ENCODE measurements at places on chromosomes 7 and 10.

- peak; percentile 50 for DNase-seq
Observed at GRCh38 chr10:122648599-122649428, 50.8 kb downstream of the C10orf120 start.

DNA sequence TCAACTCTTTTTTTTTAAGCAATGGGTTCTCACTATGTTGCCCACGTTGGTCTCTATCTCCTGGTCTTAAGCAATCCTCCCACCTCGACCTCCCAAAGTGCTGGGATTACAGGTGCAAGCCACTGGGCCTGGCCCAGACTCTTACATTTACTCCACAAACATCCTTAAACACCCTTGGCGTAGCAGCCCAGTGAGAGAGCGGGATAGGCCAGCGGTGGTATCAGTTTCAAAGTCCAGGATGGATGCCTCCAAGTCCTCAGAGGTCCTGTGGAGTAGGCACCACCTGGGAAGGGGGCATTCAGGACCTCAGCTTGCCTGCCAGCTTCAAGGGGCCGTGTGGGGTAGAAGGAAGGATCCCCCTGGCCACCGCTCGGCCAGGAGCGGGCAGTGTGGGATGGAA lies 18.1 kb upstream of the VPS37D start:
- no peak for DNase-seq

DNA sequence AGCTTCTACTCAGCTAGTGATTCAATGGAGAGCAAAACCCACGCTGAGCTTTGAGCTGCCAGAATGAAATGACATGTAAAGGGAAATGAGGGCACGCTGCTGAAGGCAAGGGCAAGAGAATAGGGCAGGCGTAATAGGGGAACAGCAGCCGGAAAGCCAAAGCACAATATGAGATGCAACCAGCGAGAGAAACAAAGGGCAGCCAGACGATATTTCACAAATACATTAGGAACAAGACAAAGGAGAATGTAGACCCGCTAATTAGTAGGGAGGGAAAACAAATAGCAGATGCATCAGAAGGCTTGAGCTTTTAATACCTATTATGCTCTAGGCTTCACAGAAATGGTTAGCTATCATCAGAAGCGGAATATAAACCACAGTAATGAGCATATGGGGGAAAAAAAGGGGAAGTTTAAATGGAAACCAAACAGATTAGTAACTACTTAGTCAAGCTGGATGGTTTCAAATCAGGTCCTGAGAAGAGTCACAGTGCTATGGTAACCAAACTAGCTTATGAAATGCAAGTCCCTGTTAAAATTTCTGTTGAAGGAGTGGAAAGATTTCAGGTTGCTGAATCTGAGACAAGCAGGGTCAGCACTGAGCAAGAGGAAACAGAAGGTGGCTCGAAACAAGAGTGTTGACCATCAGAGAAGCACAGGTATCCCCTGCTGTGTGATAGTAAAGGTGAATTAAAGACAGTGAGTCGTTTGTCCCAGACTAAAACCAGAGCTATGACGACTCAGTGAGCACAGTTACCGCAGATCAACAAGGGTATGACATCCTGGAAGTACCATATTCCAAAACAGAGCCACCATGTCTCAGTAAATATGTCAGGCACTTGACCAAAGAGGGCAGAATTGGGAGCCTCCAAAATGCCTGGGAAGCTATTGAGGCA lies 496.9 kb upstream of the CELF2 start:
- DNase-seq = no peak

- peak; percentile 60 for DNase-seq
Observed at GRCh38 chr10:86100581-86101061, 266.0 kb downstream of the GRID1 start.

DNA sequence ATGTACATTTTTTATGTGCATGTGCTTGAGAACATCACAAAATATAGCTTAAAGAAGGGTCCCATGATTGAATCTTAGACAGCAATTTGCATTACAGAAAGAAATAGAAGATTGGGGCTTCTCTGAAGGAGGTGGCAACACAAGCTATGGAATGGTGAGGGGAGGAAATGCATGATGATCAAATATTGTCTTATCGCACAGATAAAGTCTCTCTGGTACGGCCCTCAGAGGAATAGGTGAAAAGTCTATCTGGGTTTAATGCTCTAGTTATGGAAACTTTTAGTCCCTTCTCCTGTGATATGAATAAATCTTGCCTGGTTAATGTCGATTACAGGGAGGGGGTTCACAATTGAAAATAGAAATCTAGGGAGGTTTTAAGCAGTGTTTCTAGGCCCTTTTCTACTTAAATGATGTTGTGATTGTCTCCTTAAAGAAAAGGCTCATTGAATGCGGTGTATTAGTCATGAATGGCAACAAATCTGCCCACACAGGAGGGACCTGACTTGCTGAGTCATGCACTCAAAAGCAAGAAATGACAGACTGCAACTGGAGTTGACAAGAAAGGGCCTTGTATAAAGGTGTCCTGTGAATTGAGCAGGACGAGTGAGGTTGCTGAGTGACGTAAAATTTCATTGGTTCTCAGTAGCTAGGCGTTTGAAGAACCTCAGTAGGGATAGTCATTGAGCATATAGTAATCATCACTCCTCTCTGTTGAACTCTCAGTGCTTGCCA lies 133.4 kb upstream of the CSTF2T start:
- peak; percentile 57 for DNase-seq

GRCh38 chr10:49365275-49365674 lies 30.6 kb downstream of the DRGX start:
- no peak for DNase-seq

- peak; percentile 19 for DNase-seq
Observed at GRCh38 chr7:155591055-155591775, 44.9 kb upstream of the CNPY1 start.

- DNase-seq = no peak
Observed at GRCh38 chr7:23161482-23161881, 20.4 kb upstream of the NUP42 start.

- DNase-seq = no peak
Observed at GRCh38 chr7:8121243-8121642, 140.7 kb downstream of the ICA1 start.

GRCh38 chr10:127977357-127978009 lies 70.6 kb downstream of the PTPRE start:
- DNase-seq = peak; percentile 59

DNA sequence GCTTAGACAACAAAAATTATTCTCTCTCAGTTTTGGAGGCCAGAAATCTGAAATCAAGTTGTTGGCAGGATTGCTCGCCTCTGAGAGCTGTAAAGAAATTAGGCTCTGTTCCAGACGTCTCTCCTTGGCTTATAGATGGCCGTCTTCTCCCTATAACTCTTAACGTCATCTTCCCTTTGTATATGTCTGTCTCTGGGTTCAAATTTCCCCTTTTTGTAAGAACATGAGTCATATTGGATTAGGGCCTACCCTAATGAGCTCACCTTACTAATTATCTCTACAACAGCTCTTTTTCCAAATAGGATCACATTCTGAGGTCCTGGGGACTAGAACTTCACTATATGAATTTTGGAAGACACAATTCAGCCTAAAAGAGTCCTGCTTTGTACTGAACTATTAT lies 22.4 kb downstream of the GALNTL5 start:
- no peak for DNase-seq
